ENCODE measurements at places on chromosomes 2 and 18.

GRCh38 chr2:64350996-64351395 lies 103.0 kb upstream of the LGALSL start:
- DNase-seq = no peak

DNA sequence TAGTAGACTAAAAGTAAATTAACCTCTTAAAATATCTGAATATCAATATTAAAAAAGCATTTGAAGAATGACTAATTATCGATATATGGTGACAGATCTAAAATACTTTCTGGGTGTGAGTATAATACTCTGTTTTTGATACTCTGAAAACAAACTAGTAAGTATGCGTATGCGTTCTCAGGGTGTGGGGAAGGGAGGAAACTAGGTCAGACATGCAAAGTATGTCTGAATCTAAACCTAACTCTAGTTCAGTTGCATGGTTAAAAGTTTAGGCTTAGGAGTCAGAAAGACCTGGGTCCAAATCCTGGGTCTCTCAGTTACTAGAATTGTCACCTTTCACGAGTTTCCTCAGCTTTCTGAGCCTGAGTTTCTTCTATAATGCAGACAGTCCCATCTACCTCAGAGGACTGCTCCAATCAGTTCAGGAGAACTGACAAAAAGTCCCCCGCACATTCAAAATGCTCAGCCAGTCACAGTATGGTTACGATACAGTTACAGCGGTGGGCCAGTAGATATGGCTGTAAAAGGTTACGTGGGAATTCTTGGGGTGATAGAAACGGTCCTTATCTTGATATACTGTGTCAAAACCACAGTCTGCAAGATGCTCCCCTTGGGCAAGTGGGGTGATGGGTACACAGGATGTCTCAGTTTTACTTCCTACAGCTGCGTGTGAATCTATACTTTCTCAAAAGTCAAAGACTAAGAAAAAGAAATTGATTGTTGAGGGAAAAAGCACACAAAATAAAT lies 29.2 kb downstream of the UNC50 start:
- no peak for DNase-seq

- DNase-seq = no peak
These were observed 76.8 kb downstream of the POU3F3 start for GRCh38 chr2:104930732-104931131.

DNA sequence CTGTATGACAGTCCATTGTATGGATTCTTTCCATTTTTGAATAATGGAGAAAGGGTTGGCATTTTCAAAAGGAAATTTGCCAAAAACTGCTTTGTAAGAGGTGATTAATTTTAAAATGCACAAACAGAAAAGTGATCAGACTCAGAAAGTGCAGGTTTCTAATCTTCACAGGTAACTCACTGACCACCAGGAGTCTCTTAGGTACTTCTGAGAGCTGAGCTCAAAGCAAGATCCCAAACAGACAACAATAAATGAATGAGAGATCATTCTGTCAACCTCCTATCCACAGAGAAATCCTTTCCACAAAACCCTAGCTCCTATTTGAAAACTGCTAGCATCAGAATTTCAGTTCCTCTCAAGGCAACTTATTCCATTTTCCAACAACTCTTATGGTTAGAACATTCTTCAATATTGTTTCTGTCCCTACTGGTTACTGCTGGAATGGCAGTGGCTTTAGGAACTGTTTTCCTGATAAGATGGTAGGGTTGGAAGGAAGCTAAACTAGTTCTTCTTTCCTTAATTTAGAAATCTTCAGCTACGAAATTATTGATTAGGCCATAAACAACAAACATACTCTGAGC lies 20.6 kb upstream of the HAAO start:
- DNase-seq = no peak

DNA sequence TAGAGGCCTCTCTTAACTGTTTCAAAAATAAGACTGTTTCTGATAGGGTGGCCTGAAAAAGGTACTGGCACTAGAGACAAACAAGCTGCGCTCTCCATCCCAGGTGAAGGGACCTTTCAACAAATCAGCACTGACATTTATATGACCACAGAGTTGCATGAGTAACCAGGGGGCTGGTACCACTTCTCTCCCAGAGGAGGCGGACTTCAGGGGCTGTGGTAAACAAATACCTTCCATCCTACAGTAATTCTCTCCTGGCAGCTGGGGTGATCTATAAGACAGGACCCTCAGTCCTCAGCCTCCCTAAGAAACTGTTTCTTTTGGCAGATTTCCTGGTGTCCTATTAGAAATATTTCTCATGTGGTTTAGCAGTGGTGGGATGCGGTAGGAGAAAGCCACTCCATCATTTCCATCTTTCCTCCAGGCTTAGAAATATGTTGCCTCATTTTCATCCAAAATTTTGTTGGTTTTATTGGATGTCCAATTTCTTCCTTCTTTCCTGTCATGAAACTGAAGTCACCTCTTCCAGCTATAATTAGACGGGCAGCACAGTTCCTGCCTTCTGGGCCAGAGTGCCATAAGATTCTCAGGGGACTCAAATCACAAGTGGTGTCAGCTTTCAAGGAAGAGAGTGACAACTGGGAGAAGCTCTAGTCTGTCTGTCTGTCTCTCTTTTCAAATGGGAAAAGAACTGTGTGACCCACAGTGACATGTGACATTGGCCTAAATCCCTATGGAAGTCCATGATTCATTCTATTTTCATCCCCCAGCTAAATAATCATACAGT lies 96.4 kb downstream of the CYRIA start:
- no peak for DNase-seq

GRCh38 chr18:2642771-2643170 lies 12.8 kb upstream of the SMCHD1 start:
- DNase-seq = no peak

- no peak for DNase-seq
These were observed 9.1 kb downstream of the KCNF1 start for GRCh38 chr2:10920764-10921388.

- no peak for DNase-seq
These were observed 75.8 kb upstream of the NARS1 start for GRCh38 chr18:57697426-57697825.

GRCh38 chr2:191631754-191632153 lies 46.2 kb upstream of the NABP1 start:
- no peak for DNase-seq

DNA sequence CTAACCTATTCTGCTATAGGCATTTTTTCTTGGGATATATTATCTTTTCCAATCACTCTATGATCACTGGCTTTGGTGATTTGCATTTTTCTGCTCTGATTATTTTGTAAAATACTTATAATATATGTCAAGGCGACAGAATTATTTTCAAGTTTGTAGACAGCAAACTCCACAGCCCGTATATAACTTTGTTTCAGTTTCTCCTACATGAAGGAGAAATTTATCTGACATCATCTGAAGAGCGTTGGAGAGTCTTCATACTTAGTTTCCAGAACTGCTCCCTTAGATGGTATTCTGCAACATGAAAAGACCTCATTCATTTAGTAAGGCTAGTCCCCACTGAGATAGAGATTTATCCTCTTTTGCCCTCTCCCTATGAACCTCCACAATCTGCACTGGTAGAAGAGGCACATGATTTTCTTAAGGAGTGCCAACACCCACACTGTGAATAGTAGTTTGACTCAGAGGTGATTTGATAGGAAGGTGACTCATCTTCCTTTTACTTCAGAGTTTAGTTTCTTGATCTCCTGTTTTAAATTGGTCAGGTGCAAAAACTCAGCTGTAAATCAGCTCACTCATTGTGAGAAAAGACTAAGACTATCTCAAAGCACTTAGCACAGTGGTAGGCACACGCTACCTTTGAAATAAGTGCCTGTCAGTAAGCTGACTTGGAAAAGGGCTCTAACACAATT lies 1848.6 kb upstream of the CELF4 start:
- no peak for DNase-seq

GRCh38 chr2:179596018-179596417 lies 265.4 kb downstream of the ZNF385B start:
- no peak for DNase-seq

- DNase-seq = no peak
These were observed 47.3 kb upstream of the TANK start for GRCh38 chr2:161112908-161113307.

DNA sequence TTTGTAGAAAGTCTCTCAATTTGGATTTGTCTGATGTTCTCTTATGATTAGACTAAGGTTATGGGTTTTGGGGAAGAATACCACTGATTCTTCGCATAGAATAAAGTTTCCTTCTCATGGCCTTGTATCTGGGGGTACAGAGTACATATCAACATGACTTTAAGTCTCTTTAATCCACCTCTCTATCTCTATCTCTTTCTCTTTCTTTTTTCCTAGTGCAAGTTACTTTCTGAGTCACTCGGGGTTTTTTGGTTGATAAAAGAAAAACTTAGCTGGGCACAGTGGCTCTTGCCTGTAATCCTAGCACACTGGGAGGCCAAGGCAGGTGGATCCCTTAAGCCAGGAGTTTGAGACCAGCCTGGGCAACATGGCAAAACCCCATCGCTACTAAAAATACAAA lies 100.1 kb upstream of the MAP4K3 start:
- DNase-seq = no peak

GRCh38 chr18:53795061-53795460 lies 429.4 kb downstream of the MBD2 start:
- no peak for DNase-seq

GRCh38 chr2:121348128-121348740 lies 63.2 kb upstream of the TFCP2L1 start:
- no peak for DNase-seq

Measured in NCI-H1417 treated with DMSO at 0.1 percent for 48 hours (cell line).